ENCODE measurements at places on chromosomes 5 and 9.

DNA sequence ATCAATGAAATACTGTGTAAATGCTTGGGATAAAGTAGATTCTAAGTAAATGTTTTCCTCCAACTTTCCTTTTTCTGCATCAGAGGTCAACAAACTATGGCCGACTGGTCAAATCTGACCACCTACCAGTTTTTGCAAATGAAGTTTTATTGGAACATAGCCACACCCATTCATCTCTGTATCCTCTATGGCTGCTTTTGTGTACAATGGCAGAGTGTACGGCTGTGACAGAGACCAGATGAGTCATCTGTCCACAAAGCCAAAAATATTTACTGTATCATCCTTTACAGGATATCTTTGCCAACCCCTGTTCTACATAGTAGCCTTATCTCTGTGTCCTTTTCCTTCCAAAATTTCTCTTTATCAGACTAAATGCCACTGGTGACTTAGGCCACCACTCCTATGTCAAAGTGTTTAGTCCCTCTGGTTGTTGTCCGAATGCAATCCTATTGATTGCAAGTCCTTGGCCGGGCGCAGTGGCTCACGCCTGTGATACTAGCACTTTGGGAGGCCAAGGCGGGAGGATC, 218.4 kb upstream of the KLF4 start:
- no peak for DNase-seq

GRCh38 chr5:95733107-95733665, 2.0 kb downstream of the RHOBTB3 start:
- DNase-seq = no peak

- no peak for DNase-seq
Measured at GRCh38 chr5:102279711-102280110, 16.4 kb downstream of the SLCO4C1 start.

DNA sequence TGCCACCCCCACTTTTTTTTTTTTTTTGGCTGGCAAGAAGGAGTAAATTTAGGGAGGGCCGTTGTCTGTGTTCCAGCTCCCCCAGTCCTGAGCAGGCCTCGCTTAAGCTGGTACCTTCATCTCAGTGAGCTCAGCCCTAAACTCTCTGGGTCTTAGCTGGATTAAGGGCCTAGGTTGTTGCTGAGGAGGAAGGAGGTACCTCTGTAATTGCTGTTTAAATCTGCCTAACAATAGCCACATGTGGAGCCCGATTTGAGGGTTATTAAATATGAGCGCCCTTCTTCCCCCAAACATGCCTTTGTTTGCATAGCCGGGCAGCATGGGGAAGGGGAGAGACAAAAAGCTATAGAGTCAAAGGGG, 179.0 kb upstream of the PITX1 start:
- no peak for DNase-seq

- no peak for DNase-seq
Measured at GRCh38 chr5:59173578-59173977, 590.7 kb downstream of the RAB3C start.

DNA sequence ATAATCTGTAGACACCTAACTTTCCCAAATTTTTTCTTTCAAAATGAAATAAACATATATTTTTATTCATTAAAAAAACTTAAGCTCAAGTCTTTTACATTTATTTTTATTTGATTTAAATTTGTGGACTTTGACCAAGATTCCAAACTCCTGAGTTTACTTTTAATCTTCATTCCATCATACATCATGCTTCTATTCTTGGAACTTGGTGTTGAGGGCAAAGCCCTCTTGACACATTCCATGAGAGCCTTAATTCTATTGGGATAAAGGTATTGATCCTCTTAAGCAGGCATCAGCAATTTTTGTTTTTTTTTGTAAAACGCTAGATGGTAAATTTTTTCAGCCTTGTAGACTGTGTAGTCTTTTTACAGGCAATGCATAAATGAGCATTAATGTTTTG, 53.6 kb downstream of the FBXO4 start:
- DNase-seq = no peak

GRCh38 chr5:78497573-78498533, 137.4 kb downstream of the SCAMP1 start:
- DNase-seq = no peak

DNA sequence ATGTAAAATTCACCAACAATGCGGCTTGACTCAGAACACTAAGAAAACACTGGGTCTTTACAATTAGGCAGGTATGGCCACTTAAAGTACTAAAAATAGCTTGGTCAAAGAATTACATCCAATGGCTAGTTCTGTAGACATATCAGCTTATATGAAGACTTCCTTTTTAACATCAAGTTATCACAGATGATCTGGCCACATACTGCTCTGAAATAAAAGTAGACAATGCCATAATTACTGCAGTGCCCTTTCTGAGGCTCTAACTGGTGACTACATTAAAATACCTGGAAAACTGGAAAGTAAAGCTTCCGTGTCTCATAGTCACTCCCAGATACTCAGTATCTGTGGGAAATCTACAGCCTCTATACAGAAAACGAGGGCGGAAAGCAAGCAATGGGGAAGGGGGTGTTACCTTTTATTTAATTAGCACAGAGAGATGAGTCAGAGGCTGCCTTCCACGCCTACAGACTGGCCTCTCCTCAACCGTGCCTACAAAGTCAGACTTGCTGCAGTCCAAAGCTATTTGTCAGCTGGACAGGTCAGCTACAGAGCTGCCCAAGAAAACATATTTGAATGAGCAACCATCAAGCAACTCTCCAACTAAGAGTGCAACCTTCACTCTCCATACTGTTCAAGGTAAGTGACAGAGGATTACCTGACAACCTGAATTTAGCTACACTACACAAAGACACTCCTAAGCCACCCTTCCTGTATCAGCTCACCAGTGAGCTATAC, 8.7 kb downstream of the SERINC5 start:
- DNase-seq = peak; percentile 40

- no peak for DNase-seq
Measured at GRCh38 chr5:154202379-154203260, 12.1 kb downstream of the GALNT10 start.

GRCh38 chr5:150123542-150123941, 32.1 kb downstream of the PDGFRB start:
- DNase-seq = no peak

DNA sequence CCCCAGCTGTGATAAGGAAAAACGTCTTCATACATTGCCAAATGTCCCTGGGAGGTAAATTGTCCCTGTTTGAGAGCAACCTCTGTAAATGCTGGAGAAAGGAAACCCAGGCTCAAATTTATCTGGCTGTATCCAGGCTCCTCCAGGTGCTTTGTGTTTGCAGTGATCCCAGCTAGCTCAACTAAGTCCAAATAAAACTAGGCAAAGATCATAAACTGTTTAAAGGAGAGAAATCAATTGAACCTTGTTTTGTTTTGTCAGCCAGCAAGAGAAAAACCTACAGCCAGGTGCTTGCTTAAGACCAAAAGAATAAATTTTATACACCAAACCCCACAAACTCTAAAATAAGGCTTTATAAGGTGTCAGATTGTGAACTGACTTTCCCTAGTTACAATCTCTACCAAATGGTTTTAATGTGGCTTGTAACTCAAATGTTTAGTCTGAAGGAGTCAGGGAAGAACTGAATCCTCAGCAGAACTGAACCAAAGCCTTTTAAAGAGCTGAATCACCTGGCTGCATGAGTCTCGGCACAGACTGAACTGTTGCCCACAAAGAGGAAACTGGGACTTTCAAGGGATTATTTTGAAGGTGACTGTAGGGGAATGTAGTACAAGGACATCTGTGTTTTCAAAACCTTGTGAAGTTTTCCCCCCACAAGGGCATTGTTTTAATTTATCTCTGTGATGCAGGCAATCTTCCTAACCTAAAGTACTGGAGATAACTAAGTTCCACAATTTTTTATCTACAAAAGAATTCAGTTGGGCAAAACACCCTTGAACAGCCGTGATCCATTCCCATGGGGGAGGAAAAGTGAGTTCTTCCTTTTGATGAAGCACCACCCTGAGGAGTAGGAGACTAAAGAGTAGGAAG, 201.7 kb upstream of the TARS1 start:
- DNase-seq = no peak

GRCh38 chr5:5617024-5617423, 194.5 kb downstream of the ICE1 start:
- no peak for DNase-seq

- no peak for DNase-seq
Measured at GRCh38 chr5:155898284-155898683, 428.7 kb upstream of the SGCD start.

- DNase-seq = no peak
Measured at GRCh38 chr9:109812818-109813281, 32.9 kb downstream of the PALM2AKAP2 start.

DNA sequence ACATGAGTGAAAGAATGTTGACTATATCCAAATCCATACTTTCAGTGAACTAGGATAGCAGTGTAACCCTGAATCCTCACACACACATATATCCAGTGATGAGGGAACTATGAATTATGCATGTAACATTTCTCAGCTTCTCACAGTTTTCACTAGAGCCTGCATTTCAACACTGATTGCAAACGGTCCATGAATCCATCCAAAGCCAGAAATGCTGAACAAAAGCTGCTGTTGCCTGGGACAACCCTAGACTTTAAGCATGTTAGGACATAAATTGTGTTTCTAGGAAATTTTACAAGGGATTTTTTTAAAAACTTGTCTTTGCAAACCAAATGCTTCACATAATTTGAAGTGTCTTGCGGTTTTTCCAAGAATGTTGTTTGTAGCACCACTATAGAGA, 2010.0 kb upstream of the WWC1 start:
- DNase-seq = no peak

DNA sequence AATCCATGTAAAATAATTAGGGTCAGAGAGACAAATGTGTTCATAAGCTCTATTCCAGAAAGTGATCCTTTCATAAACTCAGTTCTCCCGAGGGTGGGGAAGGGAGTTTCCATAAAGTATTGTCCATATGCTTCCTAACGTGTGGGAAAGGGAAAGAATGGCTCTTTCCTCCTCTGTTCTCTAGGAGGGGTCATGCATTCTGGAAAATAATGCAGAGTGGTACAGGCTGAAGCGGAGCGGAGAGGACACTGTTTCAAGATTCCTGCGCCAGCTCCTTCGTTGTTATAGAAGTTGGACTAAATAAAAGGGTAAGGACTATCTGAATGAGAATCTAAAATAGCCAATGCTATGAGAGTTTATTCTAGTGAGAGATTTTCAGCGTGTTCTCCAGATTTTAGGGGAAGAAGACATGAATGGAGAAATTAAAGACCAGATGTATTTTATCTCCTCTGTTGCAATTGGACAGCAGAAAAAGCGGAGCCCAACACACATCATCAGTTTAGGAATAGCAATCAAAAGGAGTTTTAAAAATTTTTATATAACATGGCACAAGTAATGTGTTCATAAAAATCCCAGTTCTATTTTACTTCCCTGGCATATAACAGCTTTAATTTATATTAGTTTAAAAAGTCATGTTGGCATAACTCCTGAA, 166.9 kb upstream of the MPDZ start:
- DNase-seq = peak; percentile 77
